ENCODE measurements at places on chromosomes 6 and 20.

GRCh38 chr6:132933090-132933489 is 118.7 kb downstream of the RPS12 start:
- DNase-seq: no peak

- DNase-seq: no peak
These were observed 12.3 kb upstream of the BLCAP start for GRCh38 chr20:37540001-37540400.

DNA sequence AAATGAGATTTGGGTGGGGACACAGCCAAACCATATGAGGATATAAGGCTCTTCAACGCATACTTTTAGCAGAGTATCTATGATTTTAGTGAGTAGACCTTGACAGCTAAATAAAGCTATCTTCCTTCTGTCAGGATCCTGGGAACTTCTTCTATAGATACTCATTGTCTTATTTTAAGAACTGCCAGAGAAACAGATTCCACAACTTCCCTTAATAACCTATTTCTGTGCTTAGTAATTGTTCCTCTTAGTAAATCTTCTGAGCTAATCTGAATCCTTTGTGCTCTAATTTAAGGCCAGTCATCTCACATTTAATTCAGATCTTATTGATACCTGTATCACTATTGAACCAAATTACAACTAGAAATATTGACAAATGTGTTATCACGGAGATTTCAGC is 64.0 kb upstream of the CEP85L start:
- no peak for DNase-seq

- no peak for DNase-seq
These were observed 34.2 kb downstream of the TUBB2B start for GRCh38 chr6:3193102-3193849.

- DNase-seq: no peak
These were observed 25.1 kb downstream of the RRAGD start for GRCh38 chr6:89386917-89387491.

GRCh38 chr6:35893246-35893645 is 27.7 kb downstream of the SRPK1 start:
- no peak for DNase-seq

DNA sequence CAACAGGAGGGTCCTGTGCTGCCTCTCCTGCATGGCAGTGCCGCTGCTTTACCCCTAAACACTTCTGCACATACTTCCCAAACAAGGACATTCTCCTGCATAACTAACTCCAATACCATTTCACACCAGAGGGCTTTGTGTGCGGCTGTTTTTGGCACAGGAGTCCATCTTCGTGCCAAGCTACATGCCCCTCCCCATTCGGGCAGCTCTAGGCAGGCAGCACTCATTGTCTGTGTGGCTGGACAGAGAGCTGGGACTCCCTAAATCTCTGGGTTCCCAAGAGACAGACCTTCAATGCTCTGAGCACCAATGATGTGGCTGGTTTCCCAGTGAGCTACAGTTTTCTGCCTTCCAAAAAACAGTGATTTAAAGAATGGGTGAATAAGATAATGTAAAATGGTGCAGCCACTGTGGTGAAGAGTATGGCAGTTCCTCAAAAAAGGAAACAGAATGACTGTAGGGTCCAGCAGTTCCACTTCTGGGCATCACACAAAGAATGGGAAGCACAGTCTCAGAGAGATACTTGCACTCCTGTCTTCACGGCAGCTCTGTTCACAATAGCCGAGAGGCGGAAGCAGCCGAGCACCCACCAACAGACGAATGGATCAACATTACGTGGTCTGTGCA is 80.3 kb upstream of the DUSP22 start:
- DNase-seq: no peak

DNA sequence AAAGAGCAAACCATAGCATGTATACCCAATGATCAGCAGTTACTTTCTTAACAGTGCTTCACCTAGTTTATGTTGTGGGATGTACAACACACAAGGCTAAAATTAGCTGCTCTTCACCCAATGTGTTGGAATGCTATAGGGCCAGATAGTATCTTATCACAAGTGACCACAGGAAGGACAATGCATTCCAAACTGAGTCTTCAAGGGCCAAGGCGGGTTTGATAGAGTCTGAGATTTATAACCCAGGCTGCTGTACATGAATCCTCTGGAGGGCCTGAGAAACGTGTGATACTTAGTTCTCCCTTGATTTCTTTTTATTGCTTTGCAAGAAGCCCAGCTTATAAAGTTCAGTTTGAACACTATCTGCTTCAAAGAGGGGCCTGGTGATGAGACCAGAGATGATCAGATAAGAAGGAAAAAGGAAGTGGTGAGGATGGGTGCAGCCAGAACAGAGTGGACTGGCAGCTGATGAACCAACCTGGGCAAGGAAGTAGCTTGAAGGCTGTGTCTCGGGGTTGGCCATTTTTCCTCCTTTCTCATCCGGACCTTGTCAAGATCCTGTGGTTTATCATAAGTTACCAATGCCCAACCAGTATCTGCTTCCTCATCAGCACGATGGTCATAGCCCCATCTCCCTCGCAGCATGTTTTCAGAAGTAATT is 62.2 kb upstream of the BMP2 start:
- DNase-seq: no peak

DNA sequence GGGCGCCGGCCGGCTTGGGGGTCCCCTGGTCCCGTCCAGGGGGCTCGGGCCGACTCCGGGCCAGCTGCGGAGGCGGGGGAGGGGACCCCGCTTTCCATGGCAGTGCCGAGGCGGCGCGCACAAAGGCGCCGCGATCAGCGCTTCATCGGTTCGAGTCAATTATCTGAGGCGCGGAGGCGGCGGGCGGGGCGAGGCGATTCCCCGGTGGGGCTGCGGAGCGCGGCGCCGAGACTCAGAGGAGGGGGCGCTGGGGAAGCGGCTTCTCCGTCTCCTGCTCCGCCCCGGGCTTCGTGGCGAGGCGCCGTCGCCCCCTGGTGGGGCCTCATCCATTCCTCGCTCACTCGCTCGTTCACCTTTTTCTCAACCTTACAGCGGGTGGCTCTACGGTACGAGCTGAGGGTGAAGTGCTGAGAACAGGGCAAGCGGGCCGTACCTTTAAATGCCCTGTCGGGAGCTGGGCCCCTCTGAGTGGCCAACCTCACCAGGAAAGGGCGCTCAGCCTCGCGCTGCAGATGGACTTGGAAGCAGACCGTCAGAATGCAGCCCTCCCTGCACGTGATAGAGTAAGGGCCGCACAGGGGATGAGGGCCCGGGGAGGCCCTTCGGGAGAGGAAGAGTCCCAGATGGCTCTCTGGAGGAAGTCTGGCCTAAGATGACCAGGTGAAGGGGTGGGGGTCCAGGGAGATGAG is 39.9 kb downstream of the SLC52A3 start:
- peak; percentile 20 for DNase-seq

- no peak for DNase-seq
These were observed 81.9 kb downstream of the ZMYND8 start for GRCh38 chr20:47274401-47275108.

GRCh38 chr20:53201588-53201987 is 229.4 kb downstream of the TSHZ2 start:
- DNase-seq: no peak

GRCh38 chr20:53738039-53738944 is 144.7 kb upstream of the ZNF217 start:
- peak; percentile 82 for DNase-seq

GRCh38 chr6:106114492-106114891 is 28.4 kb downstream of the PRDM1 start:
- DNase-seq: no peak

- DNase-seq: peak; percentile 19
These were observed 9.7 kb downstream of the MDC1 start for GRCh38 chr6:30707281-30707850.

GRCh38 chr6:24768361-24768760 is 6.4 kb upstream of the GMNN start:
- DNase-seq: no peak

DNA sequence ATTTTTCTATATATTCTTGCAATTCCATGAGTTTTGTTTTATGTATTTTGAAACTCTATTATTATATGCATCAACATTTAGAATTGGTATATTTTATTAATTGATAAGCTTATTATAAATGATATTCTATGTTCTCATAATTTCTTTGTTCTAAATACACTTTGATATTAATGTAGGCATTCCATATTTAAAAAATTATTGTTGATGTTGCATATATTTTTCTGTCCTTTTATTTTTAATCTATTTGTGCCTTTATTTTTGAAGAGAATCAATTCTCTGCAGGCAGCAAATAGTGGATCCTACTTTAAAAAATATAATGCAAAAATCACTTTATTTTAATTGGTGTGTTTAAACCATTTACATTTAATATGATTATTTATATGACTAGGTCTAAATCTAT is 29.6 kb downstream of the SIRPD start:
- no peak for DNase-seq

GRCh38 chr6:167303675-167304625 is 12.8 kb downstream of the UNC93A start:
- no peak for DNase-seq

- no peak for DNase-seq
These were observed 54.8 kb upstream of the KCNG1 start for GRCh38 chr20:51077686-51078060.

GRCh38 chr6:160139420-160139851 is 17.8 kb downstream of the SLC22A1 start:
- no peak for DNase-seq

GRCh38 chr6:9136141-9136822 is 700.9 kb upstream of the SLC35B3 start:
- no peak for DNase-seq

Measured in gastrocnemius medialis (tissue), 4 donors.